A375 (cell line): ENCODE measurements at places on chromosomes 6 and 20. TPM values are rescaled to one million over a fixed set of nuclear protein-coding genes. Genes with fewer than 3 reads are reported as not detected.

The ILRUN gene
- total RNA-seq = 15.4 and 15.7 TPM in 2 replicates

The DSN1 gene
- 33.7 and 38.7 TPM in 2 replicates for total RNA-seq

The GTPBP2 gene
- 120 and 134 TPM in 2 replicates for total RNA-seq

The SLC22A2 gene
- not detected in 2 replicates for total RNA-seq

The BNIP5 gene
- not detected in 2 replicates for total RNA-seq

The SPATA2 gene
- total RNA-seq = 8.0 and 9.3 TPM in 2 replicates

The TTBK1 gene
- total RNA-seq = not detected in 2 replicates

The TREM2 gene
- not detected in 2 replicates for total RNA-seq

The SEMG1 gene
- total RNA-seq = not detected in 2 replicates

The ABHD16B gene
- total RNA-seq = not detected in 2 replicates

The DPPA5 gene
- not detected in 2 replicates for total RNA-seq

The RALGAPA2 gene
- total RNA-seq = 4.5 and 6.9 TPM in 2 replicates

The BEND3 gene
- 2.7 and 2.9 TPM in 2 replicates for total RNA-seq

The ULBP1 gene
- not detected in 2 replicates for total RNA-seq

The SGK2 gene
- 0.05 TPM in 1 of 2 replicates, not detected in the other for total RNA-seq

The MOG gene
- 0.16 TPM in 1 of 2 replicates, not detected in the other for total RNA-seq

The CLIC5 gene
- total RNA-seq = 0.03 TPM in 1 of 2 replicates, not detected in the other
